Peyer's patch (tissue), 4 donors: ENCODE measurements at places on chromosomes 5 and 9. TPM values are rescaled to one million over a fixed set of nuclear protein-coding genes. Genes with fewer than 3 reads are reported as not detected.
A peak's percentile ranks its signal among the peaks of the same experiment; 100 is the strongest.

DNA sequence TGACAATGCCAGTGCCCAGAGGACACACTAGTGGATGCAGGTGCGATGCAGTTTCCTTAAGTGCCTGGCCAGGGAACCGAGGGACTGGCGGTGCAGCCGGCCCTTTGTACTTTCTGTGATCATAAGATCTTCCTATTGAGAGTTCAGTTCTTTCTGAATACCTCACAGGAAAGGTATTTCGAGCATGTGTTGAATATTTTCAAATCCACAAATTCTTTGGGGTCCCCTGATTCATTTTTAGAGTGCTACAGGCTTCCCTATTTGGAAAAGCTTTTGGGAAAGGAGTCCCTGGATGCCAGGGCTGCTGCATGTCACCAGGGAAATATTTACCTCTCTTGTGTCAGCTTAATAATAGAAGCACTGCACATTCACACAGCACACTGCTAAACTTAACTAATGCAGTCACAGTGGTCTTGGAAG lies 281.5 kb downstream of the GADD45G start:
- no peaks in the 10 kb centered on the region for H3K4me1 ChIP-seq
- no peaks in the 10 kb centered on the region for H3K36me3 ChIP-seq
- no peak overlapping the region for H3K4me3 ChIP-seq
- H3K27ac ChIP-seq = no peak overlapping the region
- H3K27me3 ChIP-seq = no peaks in the 10 kb centered on the region

DNA sequence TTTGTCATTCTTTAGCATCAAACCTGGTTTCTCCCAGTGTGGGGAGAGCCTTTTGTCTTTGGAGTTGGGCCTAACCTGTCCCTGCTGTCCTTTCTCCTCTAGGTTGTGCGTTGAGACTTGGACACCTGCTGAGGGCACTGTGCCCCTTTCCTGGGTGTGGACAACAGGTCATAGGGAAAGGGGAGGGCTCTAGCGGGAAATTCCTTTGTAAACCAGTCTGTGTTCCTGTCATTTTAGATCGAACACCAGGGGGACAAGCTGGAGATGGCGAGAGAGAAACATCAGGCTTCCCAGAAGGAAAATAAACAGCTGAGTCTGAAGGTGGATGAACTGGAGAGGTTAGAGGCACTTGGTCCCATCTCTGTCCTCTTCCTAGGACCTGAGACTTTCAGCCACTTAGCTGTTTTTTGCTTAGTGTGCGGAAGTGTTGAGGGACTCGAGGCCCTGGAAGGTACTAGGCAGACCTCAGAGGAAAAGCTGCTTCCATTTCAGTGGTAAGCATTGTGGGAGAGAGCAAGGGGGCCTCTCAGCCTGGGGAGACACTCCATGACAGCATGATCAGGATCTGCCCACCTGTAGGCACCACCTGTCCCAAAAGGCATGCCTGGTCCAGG lies 8.6 kb upstream of the GLE1 start:
- H3K4me1 ChIP-seq = no peaks in the 10 kb centered on the region
- no peak overlapping the region for H3K4me3 ChIP-seq
- H3K27ac ChIP-seq = no peak overlapping the region
- no peaks in the 10 kb centered on the region for H3K27me3 ChIP-seq

- DNase-seq = no peak
- H3K36me3 ChIP-seq = no peaks in the 10 kb centered on the region
- peaks cover 7% of the 10 kb centered on the region for H3K4me1 ChIP-seq
- no peaks in the 10 kb centered on the region for H3K27me3 ChIP-seq
- peak overlapping the region; percentile 89 for H3K4me3 ChIP-seq
These were observed 1.4 kb upstream of the HSDL2 start for GRCh38 chr9:112378328-112379176.

SYK gene
- total RNA-seq = 81.7 TPM

CCNG1 gene
- total RNA-seq = 215 TPM

CRHBP gene
- total RNA-seq = not detected

- no peaks in the 10 kb centered on the region for H3K4me1 ChIP-seq
- no peak for DNase-seq
- H3K27me3 ChIP-seq = no peaks in the 10 kb centered on the region
- H3K4me3 ChIP-seq = no peak overlapping the region
These were observed 72.0 kb upstream of the DAP start for GRCh38 chr5:10832987-10833386.

TAF11L5 gene
- total RNA-seq = not detected

MLANA gene
- not detected for total RNA-seq

GRCh38 chr5:32604800-32605765 lies 19.7 kb downstream of the SUB1 start:
- H3K27me3 ChIP-seq = no peaks in the 10 kb centered on the region
- no peak overlapping the region for H3K4me3 ChIP-seq
- H3K4me1 ChIP-seq = no peaks in the 10 kb centered on the region
- DNase-seq = no peak

- no peaks in the 10 kb centered on the region for H3K27me3 ChIP-seq
- H3K27ac ChIP-seq = no peak overlapping the region
- no peaks in the 10 kb centered on the region for H3K36me3 ChIP-seq
These were observed 59.4 kb downstream of the GRAMD2B start for GRCh38 chr5:126482591-126482990.

DNA sequence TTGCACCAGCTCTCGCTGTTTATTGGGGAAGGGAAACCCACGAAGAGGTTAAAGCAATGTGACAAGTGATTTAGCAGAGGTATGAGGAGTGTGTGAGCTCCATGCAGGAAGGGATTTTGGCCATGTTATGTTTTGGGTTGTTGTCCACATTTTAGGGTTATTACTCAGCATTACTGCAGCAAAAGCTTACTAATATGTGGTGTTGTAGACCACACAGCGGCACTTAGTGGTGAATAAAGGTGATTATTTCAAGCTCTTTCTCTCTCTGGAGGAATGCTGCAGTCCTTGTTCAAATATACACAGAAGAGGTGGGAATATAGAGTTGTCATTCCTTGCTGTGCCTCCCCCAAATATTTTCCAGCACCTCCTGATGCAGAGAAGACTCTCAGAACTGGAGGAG lies 29.7 kb upstream of the AKNA start:
- no peaks in the 10 kb centered on the region for H3K36me3 ChIP-seq

DNA sequence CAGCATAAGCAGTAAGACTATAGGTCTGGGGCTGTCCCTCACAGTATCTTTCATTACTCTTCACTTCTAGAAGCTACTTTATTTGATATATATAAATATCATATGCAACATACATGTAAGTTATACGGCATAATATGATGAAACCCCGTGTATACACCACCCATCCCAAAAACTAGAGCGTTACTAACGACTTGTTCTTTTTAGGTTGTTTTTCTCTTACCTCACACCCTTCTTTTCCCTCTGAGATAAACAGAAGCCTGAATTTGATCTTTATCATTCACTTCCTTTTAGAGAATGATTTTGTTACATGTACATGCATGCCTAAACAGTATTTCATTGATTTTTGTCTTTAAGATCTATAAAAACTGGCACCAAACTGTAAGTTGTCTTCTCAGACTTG lies 3.7 kb downstream of the TRMO start:
- no peak overlapping the region for H3K4me3 ChIP-seq
- H3K27ac ChIP-seq = no peak overlapping the region
- no peaks in the 10 kb centered on the region for H3K36me3 ChIP-seq
